ENCODE measurements at places on chromosomes 1 and 21.
A peak's percentile ranks its signal among the peaks of the same experiment; 100 is the strongest.

- DNase-seq = no peak
These were observed 30.8 kb downstream of the EPHA2 start for GRCh38 chr1:16125088-16125470.

- DNase-seq = no peak
These were observed 153.2 kb downstream of the TRABD2B start for GRCh38 chr1:47843781-47844557.

DNA sequence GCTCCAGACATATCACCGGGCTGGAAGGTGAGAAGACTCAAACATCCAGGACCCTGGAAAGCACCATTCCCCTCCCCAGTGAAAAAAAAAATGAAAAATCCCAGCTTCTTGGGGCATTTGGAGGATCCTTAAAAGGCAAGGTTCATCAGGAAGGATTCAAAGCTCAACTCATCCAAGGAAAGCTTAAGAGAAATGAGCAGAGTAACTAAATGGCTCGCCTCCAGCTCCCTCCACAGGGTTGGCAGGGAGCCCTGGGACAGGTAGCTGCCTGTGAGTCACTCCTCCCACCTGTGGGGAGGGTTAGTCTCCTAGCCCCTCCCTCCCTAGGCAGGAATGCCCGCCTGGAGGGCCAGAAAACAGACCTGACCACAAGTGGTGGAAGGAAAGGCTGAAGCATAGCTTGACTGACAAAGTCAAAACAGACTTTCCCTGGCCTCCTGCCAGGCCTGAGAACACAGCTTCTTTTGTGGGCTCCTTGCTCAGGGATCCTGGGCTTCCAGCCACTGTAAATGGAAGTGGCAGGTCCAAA is 712 bp upstream of the LAMB3 start:
- DNase-seq = peak; percentile 12

DNA sequence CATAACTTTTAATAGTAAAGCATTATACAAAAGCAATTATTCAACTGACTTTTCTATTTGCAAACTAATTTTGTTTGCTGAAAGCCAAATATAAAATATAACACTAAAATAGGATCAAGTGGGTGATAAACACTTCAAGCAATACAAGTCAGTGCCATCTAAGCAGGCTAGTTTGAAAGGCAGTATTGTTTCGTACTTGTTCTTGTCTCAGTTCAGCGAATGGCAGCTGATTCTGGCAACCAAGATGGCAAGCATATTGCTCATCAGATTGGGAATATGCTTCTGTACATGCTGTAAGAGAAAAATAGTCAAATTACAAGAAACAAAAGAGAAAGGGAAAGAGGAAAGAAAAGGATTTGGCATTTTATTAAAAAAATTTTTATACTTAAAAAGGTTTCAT is 7.5 kb downstream of the TMEM59 start:
- DNase-seq = no peak

DNA sequence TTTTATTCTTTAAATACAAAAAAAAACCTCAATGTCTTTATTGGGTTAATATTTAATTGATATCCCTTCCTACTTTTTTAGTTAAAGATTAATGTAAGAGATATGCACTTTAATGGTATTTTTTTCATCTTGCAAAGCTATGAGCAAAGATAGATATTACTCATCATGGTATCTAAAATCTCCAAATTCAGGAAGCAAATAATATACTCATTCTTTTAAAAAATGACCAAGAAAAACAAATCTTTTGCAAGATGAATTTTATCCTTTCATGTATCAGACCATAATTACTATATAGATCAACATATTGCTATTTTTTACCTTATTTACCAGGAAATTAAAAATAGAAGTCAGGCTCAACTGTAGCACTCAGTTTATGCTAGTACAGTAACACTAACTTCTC is 330.4 kb downstream of the KCNT2 start:
- DNase-seq = no peak

DNA sequence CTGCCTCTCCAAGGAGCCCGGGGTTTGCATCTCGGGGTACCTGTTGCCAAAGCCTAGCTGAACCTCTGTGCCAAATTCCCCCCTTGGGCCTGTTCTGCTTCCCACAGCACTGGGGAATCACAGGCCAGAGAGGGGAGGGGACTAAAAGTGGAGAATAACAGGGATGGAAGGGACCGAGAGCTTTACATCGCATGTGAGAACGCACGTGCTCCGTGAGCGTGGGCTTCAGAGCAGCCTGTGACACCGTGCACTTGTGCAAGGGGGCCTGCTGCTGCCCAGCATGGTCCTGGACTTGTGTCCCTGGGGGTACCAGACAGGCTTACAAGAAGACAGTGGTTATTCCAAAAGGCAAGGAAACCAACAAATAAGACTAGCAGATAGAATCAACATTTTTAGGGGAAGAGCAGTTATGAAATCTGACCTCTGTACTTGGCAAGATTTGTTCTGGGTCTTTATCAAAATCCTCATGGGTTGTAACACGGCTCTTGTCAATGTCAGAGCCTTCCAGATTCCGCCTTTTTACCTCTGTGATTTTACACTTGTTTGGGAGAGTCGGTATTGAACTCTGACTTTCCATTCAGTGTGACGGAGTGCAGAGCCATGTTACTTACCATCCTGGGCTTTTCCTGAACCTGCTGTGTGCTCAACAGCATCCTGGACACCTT is 36.2 kb upstream of the TNFRSF1B start:
- no peak for DNase-seq

- DNase-seq = no peak
These were observed 182.7 kb downstream of the HMCN1 start for GRCh38 chr1:185916861-185917260.

Data from activated CD4-positive, alpha-beta T cell treated with anti-CD3 and anti-CD28 coated beads, Interleukin-2, amount 10 ng/mL, durations not matched to agents 7 days and 5 days (primary cell).